ENCODE measurements at places on chromosomes 4 and X.
A peak's percentile ranks its signal among the peaks of the same experiment; 100 is the strongest.

DNA sequence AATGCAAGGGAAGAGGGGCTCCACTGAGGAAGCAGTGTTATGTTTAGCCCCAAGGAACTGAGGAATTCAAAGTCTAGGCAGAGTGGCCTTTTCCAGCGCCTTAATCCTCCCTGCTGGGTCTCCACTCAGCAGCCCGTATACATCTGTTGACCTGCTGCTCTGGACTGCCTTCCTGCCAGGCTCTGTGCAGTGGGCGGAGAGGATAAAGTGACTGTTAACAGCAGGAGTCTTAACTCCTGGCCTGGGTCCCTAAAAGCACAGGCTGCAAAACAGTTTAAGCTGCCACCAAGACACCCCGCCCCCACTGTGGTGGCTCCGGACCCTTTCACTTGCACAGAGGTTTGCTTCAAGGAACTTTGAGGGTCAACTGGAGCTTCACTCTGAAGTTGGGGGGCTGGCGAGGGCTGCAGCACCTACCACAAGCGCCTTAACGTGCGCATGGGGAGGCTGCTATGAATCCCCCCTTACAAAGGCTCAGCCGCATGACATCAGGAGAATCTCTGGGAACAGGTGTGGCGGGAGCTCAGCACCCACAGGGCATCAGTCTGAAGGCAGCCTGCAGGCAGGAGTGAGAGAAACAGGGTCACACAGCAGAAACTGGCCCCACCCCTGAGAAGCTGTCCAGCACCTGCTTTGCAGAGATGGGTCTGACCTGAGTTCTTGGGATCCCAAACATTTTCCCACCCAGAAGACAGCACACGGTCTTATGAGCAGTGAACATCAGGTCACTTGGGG, 358.2 kb upstream of the GATB start:
- DNase-seq, result no peak

- no peak for DNase-seq
Observed at GRCh38 chr4:107854356-107855022, 29.8 kb downstream of the SGMS2 start.

DNA sequence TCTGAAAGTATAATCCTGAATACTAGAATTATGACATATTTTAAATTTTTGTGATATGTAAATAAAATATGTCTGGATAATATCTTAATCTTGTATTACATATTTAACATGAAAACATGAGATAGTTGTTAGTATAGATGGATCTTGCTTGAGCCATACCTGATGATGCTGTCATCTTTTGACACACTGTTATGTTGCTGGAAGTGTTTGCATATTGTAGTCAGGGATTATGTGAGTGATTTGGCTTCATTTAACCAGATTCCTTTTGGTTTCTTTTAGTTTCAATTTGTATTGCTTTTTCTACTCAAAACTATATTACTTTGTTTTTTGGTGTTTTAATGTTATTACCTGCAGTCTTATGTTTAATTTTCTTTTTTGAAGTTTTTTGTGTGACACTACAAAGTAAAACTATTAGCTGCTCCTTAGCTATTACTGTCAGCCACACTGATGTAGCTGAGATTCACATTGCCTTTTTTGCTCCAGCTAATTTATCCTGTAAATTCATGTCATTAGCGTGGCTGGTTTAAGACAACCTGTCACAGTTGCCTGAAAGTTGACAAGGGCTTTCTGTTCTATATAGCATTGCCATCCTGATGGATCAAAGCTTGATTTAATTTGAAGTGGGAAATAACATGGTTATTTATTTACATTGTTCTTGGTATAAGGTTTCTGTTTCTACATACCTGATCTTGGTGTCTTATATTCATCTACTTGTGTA, 33.7 kb downstream of the METAP1 start:
- no peak for DNase-seq

GRCh38 chr4:185359767-185360446, 35.8 kb downstream of the LRP2BP start:
- DNase-seq, result no peak

DNA sequence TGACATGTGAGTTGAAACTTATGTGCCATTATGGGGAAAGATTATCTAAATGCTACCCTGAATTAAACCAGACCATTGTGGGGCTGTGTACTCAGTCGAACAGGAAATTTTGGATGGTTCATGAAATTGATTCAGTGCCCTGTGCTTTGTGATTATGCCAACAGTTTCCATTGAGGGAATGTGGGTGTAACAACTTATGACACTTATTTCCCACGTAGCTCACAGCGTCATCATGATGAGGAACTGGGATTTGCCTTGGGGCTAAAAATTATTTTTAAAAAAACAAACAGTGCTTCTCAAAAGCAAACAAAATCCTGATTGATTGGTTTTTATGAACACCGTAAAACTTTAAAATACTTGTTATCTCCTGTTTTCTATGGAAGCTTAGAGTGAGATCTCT, 8.3 kb upstream of the CLTRN start:
- no peak for DNase-seq

DNA sequence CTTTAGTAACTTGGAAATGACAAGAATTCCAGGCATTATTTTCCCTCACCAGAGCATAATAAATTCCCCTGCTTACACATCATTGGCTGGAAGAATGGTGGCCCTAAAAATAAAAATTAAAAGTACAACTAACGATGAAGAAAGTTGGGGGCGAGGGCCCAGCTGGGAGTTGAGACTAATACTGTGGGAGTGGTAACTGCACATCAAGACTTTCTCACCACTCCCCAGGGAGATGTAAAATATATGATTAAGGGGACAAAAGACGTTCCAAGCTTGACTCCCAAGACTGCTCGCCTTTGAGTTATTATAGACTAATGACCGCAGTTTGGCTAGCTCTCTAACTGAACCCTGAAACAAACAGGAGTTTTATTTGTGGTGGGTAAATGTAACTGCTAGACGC, 30.0 kb downstream of the SMIM31 start:
- no peak for DNase-seq

- DNase-seq, result peak; percentile 66
Observed at GRCh38 chr4:142846729-142847596, 862 bp upstream of the INPP4B start.

DNA sequence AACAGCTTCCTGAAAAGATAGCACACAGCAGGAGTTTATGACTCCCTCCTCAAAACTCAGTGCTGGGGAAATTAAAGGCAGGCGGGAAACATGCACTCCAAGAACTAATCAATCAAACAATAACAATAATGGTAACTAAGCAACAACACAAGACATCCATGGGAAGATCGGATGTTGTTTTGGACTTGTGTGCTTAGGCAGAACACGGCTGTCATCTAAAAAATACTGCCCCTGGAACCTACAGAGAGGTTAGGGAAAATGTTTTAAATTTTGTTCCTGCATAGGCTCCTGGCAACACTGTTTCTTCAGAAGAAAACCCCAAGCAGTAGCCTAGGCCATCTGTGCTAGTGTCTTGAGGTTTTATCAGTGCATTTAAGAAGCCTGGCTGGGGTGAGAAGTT, 1378.2 kb downstream of the STIM2 start:
- DNase-seq, result no peak

DNA sequence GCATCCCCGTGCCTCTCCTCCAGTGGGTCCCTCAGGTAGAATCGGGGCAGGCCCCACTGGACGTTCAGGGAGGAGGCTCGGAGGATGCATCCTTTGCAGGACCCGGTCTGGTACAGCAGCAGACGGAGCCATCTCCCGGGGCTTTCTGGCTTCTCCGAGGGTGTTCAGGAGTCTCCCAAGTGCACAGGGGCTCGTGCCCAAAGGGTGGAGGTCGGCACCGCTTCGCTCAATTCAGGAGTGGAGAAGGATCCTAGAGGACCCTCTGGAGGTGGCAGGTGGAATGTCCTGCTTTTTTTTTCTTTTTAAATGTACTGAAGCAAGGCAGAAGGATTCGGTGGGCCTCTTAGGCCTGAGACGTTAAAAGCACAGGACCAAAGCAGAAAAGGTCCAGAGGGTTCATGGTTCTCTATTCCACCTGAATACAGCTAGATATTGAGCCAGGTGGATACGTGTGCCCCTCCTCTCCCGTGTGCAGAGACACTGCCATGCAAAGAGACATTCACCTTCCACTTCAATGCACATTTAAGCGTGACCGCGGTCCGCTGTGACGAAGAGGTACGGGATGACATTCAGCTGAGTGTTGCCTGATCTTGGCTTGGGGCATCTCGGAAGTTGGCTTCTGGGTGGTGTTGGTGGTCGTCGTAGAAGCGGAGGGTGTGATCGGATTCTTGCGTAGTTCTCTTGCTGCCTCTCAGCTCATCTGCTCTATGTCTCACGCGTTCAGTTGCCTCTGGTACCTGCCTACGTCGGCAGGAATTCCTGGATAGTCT, 281.2 kb upstream of the AGTR2 start:
- no peak for DNase-seq

DNA sequence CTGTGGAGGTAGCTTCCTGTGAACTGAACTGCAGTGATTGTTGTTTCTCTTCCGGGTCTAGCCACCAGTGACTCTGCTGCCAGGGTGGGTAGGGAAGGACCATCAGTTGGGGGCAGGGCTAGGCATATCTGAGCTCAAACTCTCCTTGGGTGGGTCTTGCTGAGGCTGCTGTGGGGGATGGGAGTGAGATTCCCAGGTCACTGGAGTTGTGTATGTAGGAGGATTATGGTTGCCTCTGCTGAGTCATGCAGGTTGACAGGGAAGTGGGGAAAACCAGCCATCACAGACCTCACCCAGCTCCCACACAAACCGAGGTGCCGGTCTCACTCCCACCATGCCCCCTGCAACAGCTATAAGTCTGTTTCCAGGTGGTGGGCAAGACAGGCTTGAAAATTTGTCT, 1937.8 kb downstream of the PCDH7 start:
- no peak for DNase-seq

DNA sequence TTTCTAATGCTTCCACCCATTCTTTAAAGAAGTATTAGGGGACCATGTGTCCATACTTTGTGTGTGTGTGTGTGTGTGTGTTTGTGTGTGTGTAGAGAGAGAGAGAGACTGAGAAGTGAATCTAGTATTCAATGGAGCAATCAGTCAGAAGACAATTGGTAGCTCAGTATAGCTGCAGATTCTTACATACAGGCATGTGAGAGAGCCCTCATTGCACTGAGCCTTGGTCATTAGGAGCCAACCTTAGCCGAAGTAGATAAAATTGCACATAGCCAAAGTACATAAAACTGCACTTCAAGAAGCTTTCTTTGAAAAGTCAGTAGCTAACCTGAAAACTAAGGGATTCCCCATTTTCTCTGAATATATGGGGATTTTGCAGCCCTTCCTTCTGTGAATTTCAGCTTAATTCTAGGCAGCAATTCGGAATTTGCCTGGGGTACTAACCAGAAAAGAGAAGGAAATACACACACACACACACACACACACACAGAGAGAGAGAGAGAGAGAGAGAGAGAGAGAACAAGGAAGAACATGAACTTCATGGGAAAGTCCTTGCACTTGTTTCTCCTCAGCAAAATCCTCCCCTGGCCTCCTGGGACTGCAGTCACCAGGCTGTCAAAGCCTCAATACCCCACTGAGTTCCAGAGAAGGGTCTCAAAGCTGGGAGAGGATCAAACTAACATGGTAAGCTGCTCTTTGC, 1.7 kb upstream of the PRDM8 start:
- DNase-seq, result no peak

GRCh38 chrX:39808471-39808917, 289.3 kb downstream of the BCOR start:
- DNase-seq, result no peak

- no peak for DNase-seq
Observed at GRCh38 chrX:107581923-107582322, 46.4 kb upstream of the PRPS1 start.

GRCh38 chrX:111411557-111411956, 435 bp downstream of the DCX start:
- no peak for DNase-seq

GRCh38 chr4:53543561-53543960, 47.7 kb downstream of the LNX1 start:
- DNase-seq, result no peak

DNA sequence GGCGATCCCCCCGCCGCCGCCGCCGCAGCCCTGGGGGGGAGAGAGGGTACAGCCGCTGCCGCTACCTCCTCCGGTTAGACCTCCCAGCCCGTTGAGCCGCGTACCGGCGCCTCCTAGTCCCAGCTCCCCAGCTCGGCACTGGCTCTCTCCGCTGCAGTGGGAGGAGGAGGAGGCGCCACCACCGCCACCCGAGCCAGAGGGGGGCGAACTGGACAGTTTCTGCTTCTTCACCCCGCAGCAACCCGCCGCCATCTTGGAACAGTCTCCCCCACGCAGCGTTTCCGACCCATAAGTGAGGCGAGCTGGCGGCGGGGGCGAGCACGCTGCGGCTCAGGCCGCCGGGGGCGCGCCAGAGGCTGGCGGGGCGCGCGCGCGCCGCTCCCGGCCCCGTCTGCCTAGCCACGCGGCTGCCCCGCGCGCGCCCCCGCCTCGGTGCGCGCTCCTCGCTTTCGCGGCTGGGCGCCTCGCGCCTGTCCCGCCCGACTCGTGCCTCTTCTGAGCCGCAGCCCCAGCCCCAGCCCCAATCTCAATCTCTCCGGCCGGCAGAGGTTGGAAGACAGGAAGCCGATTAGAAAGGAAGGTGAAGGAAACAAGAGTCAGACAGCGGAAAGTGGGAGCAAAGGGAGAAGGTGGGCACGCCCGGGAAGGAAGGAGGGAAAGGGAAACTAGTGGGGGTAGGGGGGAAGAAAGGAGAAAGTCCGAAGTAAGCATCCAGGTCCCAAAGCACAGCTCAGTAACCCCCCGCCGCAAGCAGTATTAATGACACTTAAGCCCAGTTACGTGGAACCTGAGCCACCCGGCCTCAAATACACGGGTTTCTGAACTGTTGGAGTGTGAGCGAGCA, at the start of gene AMMECR1:
Gene AMMECR1 (minus strand): TSS at position 266 of the 844 bp plus-strand sequence. CDS start 14 bp downstream, at position 252.
- peak; percentile 71 for DNase-seq

GRCh38 chr4:189304809-189305208, 635.9 kb upstream of the FRG1 start:
- DNase-seq, result no peak

- DNase-seq, result no peak
Observed at GRCh38 chr4:184819786-184820185, 6.0 kb downstream of the ACSL1 start.

DNA sequence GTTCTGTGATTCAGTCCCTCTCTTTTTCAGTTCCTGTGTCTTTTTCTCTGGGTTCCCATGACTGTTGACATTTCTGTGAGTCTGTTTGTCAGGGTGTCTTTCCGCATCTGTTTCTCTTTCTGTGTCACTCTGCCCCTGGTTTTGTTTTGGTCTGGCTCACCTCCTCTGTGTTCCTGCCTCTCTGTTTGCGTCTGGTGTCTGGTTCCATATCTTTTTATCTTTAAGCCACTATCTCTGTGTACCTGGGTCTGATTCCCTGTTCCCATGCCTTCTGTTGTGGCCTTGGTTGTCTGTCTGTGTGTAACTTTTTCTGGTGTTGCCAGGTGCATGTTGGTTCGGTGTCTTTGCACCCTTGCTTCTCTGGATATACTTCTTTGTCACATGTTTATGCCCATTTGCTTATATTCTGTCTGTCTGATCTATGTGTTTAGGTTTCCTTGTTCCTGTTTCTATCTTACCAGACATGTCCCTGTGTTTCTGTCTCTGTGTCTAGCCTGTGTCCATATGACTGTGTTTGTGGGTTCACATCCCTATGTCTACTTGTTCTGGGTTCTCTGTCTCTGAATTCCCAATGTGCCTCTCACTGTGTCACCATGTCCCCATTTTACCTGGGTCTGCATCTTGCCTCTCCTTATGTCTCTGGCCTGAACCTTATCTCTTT, 50.2 kb downstream of the ITIH6 start:
- no peak for DNase-seq

Data from stimulated activated CD4-positive, alpha-beta T cell treated with anti-CD3 and anti-CD28 coated beads, Interleukin-12 subunit alpha, Interleukin-12 subunit beta, amount 100 ng/mL, for 4 hours (primary cell).